ENCODE measurements at places on chromosomes 6 and 20.

GRCh38 chr6:155510879-155511278 lies 55.2 kb upstream of the NOX3 start:
- DNase-seq = no peak

DNA sequence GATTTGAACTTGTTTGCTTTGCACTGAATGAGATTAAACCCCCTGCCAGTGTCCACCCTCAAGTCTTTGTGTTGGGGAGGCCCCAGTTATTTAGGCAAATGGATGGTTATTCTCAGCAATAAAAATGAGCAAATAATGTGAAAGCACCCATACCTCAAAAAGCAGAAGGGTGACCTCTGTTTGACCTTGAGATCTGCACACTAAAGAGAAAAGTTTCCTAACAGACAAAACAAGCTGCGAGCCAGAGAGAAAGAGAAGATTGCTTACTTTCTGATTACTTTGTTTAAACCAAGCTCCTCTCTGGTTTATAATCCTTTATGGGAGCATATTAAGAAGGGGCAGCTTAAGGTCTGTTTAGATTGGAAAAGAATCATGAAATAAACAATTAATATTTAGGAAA lies 30.4 kb upstream of the TRERF1 start:
- no peak for DNase-seq

DNA sequence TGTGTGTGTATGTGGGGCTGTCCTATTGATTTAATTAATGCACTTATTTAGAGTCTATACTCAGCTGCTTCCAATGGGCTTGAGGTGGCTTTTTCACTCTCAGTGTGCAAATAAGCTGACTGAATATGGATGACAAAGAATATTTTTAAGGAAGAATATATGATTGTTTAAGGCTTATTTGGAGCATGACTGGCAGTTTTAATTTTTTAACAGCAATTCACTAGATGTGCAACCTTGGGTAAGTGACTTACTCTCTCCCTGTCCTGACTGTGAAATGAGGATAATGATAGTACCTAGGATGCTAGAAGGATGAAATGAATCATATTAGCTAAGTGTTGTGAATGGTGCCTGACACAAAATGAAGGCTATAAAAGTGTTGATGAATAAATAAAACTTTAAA lies 67.9 kb downstream of the CLIC5 start:
- no peak for DNase-seq

GRCh38 chr6:88342336-88342735 lies 176.2 kb upstream of the CNR1 start:
- no peak for DNase-seq

- no peak for DNase-seq
Observed at GRCh38 chr20:57330998-57331397, 1.4 kb downstream of the SPO11 start.

- no peak for DNase-seq
Observed at GRCh38 chr6:30543821-30544220, 12.5 kb downstream of the GNL1 start.

- no peak for DNase-seq
Observed at GRCh38 chr6:34566830-34567546, 10.9 kb upstream of the SPDEF start.

DNA sequence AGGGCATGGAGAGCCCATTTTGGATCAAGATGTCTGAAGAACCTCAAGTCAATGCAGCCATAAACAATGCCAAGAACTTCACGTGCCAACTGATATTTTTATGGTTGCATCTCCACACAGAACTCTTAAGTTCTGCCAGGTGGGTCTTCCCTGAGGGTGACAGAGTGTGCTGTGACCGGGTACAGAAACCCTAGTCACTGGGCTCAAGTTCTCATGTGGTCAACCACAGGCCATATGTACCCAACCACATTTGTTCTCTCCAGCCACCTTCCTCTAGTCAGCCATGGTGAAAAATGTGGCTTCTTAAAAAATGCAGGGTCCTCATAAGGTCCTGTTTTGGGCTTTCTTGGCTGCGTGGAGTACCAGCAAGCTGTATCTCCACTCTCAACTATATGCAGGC lies 48.9 kb downstream of the CLIC5 start:
- DNase-seq = no peak

DNA sequence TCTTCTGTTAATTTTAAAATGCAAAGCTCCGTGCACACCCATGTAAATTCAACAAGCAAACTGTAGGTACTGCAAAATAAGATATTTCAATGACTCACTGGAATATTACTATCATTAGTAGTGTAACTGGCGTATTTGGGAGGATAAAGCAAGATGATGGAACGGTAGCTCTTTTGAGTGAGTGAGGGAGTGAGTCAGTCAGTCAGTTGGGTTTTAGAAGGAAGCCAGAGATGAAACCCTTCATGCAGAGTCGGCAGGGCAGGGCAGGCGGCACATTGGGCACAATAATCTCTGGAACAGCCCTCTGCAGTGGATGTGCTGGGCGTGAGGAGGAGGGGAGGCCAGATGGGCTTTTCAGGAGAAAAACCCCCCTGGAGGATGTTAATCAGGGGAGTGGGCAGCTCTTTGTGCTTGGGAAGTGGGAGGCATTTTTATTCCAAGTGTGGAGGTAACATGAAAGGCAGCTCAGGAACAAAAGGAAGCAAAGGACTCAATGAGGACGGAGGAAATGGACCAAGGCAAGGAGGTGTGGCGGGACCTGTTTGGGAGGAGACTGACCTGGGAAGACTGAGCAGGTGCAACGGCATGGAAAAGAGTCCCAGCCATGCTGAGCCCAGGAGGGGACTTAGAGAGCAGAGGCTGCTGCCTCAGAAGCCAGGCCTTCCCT lies 171.2 kb downstream of the ZDHHC14 start:
- DNase-seq = no peak

DNA sequence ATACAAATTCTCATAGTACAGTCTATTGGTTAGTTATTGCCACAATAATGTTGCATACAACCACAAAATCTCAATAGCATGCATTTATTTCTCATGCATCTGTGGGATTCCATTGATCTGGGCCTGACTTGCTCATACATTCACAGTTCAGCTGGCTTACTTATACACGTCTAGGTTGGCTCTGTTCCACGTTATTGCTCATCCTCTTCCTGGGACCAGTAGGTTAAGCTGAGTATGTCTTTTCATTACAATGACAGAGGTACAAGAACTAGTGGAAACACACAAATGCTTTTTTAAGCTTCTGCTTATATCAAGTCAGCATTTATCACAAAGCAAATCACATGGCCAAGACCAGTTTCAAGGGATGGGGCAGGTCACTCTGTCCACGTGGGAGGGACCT lies 485.3 kb upstream of the BTBD3 start:
- no peak for DNase-seq

GRCh38 chr6:138246650-138247440 lies 28.6 kb upstream of the PBOV1 start:
- no peak for DNase-seq

DNA sequence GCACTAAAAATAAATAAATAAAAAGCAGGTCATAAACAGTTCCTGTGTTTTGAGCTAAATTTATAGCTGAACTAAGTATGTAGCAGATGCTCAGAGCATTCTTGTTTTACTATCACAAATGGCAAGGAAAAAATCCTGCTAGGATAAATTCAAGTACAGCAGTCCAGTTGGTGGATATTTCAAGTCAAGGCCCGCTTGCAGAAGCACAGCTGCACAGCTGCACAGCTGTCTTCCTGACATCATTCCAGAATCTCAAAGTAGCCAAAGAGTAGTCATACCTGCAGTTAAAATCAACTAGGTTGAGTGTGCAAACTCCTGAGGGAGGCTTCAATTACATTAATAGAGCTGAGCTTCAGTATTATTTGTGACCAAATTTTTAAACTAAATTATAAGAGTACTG lies 297.7 kb upstream of the MANEA start:
- DNase-seq = no peak

- DNase-seq = no peak
Observed at GRCh38 chr6:29899281-29899680, 43.1 kb upstream of the HLA-A start.

- DNase-seq = no peak
Observed at GRCh38 chr6:2175825-2176224, 69.6 kb downstream of the GMDS start.

DNA sequence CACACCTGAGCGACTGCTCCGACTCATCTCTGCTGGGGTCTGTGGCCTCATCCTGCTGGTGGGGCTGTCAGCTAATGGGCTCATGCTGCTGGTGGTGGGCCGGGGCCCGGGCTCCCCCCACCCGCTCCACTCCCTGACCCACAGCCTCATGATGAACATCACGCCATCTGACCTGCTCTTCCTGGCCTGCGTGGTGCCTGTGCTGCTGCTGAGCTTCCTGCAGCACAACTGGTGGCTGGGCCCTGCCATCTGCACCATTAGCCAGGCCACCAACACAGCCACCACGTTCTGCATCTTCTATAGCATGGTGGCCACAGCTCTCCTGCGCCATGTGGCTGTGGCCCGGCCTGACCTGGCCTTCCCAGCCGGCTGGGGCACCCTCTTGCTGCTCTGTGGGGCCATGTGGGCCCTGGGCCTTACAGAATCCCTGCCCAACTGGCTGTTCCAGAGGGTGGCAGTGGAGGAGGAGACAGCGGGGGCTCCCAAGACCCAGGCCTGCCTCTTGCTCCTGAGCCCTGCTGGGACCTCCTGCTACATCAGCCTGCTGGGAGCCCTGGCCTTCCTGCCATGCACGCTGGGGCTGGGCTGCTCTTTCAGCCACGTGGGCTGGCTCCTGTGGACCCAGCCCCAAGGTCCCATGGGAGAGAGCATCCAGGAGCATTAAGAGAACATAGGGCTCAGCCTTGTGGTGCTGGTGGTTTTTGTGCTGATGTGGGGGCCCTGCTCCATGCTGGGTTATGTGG lies 39.6 kb downstream of the RAB44 start:
- no peak for DNase-seq

DNA sequence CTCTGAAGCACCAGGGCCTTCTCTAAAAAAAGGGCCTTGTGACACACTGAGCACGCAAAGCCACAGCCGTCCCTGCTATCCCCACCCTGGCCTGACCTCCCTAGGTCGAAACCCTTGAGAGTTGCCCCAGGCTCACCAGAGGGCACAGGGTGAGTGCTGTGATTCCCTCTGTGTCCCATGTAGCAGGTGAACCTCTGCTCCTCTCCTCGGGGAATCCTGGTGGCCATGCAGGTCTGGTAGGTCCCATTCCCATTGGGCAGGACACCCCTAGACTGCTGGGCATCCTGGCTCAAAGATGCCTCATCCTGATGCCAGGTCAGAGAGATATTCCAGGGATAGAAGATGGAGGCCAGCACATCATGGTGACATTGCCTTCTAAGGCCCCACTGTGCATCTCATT lies 20.9 kb downstream of the HLA-F start:
- DNase-seq = no peak

DNA sequence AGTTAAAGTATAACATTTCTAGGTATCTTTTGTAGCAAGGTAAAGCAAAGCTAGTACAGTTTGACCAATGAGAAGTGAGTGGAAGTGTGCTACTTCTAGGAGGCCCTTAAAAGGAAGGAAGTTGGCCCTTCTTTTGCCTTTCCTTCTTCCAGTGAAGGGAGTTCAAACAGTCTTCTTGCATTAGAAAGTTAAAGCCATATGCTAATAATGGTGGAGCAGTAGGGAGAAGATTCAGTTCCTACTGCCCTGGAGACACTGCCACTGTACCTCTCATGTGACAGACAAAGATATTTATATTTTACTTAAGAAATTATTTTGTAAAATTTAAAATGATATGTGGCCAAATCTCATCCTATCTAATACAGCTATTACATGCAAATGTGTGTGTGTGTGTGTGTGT lies 26.0 kb upstream of the RCAN2 start:
- DNase-seq = no peak

- peak; percentile 72 for DNase-seq
Observed at GRCh38 chr6:26092443-26092842, 5.2 kb downstream of the HFE start.

DNA sequence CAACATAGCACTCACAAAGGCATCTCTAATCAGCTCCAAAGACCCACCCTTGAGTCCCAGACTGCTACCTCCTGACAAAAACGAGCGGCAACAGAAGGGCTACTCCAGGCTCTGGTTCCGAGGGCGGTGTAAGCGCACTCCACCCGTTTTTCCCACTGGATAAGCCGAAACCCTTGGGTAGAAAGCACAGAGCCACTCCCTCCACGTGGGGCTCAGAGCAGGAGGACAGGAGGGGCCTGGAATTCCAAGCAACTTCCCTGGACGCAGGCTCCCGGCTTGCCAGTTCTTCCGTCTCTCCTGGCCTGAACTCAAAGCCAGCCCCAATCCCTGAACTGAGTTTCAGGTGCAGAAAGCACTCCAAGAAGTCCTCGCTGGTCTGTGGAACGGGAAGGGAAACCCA lies 7.4 kb downstream of the GMEB2 start:
- DNase-seq = no peak

DNA sequence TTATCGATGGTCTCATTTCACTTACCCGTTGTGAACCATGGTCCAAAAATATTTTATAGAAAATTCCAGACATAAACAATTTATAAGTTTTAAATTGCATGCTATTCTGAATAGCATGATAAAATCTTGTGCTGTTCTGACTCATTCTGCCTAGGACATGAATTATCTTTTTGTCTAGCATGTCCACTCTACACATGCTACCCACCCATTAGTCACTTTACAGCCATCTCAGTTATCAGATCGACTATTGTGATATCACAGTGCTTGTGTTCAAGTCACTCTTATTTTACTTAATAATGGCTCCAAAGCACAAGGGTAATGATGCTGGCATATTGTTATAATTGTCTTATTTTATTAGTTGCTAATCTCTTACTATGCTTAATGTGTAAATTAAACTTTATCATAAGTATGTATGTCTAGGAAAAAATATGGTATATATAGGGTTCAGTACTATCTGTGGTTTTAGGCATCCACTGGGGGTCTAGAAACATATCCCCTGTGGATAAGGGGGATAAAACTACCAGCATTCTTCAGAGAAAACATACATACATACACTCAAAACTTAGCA lies 252.0 kb upstream of the HTR1E start:
- DNase-seq = no peak

GRCh38 chr6:11424395-11425034 lies 113.0 kb upstream of the TMEM170B start:
- DNase-seq = no peak

DNA sequence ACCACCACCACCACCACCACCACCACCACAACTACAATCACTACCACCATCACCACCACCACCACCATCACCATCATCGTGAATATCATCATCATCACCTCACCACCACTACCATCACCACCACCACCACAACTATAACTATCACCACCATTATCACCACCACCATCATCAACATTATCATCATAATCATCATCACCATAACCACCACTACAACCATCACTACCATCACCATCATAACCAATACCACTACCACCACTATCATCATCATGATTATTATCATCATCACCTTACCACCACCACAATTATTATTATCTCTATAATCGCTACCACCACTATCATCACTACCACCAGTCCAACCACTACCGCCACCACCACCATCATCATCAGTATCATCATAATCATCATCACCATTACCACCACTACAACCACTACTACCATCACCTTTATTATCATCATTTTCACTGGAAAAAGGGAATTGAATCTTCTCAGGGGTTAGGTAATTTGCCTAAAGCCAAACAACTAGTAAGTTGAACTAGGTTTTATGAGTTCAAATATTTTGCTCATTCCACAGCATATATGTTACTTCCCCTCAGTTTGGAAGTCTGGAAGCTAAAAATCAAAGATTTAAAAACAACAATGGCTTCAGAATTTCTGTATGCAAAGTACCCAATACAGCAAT lies 8.3 kb downstream of the RIPOR2 start:
- peak; percentile 21 for DNase-seq
